ENCODE measurements at places on chromosomes 1 and 21. TPM values are rescaled to one million over a fixed set of nuclear protein-coding genes. Genes with fewer than 3 reads are reported as not detected.

The CAMK2N1 gene
- total RNA-seq = 10.0 TPM

The LCE1C gene
- total RNA-seq = not detected

The OR10X1 gene
- total RNA-seq = not detected

The MAP7D1 gene
- 390 TPM for total RNA-seq

The HAX1 gene
- 166 TPM for total RNA-seq

The CFHR5 gene
- total RNA-seq = not detected

The PM20D1 gene
- 1.9 TPM for total RNA-seq

The TEDDM1 gene
- total RNA-seq = not detected

The TNFSF4 gene
- total RNA-seq = 0.73 TPM

The PSMG1 gene
- 17.4 TPM for total RNA-seq

The MFAP2 gene
- 4.1 TPM for total RNA-seq

The SMIM1 gene
- 17.3 TPM for total RNA-seq

The PRR9 gene
- total RNA-seq = not detected

The HFM1 gene
- 2.1 TPM for total RNA-seq

The INSRR gene
- 0.40 TPM for total RNA-seq

The RNU1-3 gene
- total RNA-seq = 9,391 TPM

The AGL gene
- 49.6 TPM for total RNA-seq

The NT5C1A gene
- total RNA-seq = 30.4 TPM

The LCE2B gene
- total RNA-seq = not detected

The CADM3 gene
- 5.3 TPM for total RNA-seq

The ZNF593OS gene
- total RNA-seq = not detected

The AGMAT gene
- total RNA-seq = 0.11 TPM

The CD1B gene
- not detected for total RNA-seq

The SPATA45 gene
- total RNA-seq = not detected

The RHD gene
- not detected for total RNA-seq

The FAM76A gene
- total RNA-seq = 9.8 TPM

Data from Right ventricle myocardium superior (tissue), 1 donor.